Activated CD8-positive, alpha-beta memory T cell treated with anti-CD3 and anti-CD28 coated beads, Interleukin-2, amount 10 ng/mL, durations not matched to agents 7 days and 5 days (primary cell): ENCODE measurements at places on chromosomes 3 and 15.

DNA sequence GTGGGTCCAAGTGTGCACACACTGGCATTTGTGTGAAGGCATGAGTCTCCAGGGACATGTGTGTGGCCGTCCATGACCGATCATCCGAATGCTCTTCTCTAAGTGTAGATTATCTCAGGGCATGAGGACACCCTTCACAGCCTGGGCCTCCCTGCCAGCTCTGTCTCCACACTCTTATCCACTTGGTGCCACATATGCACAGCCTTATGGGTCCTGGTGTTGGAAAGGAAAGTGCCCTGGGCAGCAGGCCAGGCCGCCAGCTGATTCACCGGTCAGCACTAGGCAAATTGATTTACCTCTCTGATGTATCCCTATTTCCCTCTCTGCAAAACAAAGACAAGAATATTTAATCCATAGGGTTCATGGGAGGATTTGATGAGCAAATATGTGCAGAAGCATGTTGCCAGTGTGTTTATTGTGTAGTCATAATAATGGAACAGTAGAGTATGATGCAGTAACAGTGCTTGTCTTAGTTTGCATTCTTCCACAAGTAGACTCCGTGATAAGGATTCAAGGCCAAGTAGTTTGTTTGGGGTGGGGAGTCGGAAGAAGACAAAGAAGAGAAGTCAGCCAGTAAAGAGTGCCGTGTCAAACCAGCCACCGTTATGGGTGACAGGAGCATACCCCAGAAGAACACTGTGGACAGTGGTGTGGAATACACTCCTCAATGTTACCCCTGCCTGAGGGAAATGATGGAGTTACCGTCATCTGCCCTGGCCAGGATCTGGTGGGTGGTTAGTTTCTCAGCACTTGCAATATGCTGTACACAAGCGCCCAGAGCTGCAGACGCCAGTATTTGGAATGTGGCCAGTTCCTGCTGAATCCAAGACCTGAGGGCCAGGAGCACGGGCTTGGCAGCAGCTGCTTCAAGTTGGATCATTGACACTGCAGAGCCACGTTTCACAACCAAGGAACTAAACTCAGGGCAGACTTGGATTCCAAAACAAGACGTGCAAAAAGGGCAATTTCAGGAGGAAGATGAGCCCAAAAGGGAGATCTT is 85.1 kb downstream of the MTHFS start:
- no peak for DNase-seq

DNA sequence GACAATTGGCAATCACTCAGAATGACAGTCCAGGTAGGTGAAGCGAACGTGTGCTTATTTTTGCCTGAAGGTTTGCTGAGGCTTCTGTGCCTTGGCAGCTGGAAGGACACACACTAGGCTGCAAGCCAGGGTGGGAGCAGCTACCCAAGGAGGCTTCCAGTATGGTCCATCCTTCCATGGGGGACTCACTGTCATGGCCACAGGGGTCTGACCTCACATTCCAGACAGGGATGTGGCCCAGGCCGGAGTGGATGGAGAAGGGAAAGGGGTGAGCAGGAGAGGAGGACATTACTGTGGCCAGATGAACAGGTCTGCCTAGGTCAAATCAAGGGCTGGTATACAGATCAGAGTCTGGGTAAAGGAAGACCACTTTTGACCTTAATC is 247.7 kb downstream of the ADAMTS17 start:
- DNase-seq: peak; percentile 21

GRCh38 chr3:121545049-121545573 is 677 bp downstream of the POLQ start:
- DNase-seq: no peak

DNA sequence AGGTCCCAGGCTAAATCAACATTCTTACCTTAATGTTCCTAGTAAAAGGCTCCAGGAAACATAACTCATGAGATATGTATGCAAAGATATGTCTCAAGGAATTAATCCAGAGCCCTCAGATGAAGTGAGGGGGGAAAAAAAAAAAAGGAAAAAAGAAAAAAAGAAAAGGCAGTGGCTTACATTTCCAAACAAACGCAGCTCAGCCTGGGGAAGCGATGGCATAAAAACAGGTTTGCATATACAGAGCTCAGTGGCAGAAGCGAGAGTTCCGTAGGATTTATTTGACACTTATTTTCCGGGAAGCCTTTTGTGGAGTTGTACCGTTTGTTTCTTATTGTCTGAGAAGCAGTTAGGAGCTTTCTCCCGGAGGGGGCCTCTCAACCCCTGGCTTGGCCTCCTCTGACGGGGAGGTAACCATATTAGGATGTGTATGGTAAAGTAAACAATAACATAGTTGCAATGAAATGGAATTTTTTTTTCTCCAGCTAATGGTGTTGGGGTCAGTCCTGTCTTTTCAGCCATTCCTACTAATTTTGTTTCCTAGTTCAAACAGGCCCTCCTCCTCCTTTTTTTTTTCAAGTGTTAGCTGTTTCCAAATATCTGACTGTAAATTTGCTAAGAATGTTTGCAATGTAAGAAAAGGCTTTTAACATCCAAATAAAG is 338.6 kb downstream of the FOXP1 start:
- no peak for DNase-seq

- no peak for DNase-seq
Observed at GRCh38 chr15:71658827-71659729, 151.3 kb upstream of the NR2E3 start.

GRCh38 chr3:196754091-196754981 is 14.7 kb downstream of the PAK2 start:
- no peak for DNase-seq

GRCh38 chr3:59262076-59262498 is 212.3 kb upstream of the CFAP20DC start:
- no peak for DNase-seq

- DNase-seq: no peak
Observed at GRCh38 chr3:29427266-29428103, 146.6 kb downstream of the RBMS3 start.

GRCh38 chr15:60528530-60528929 is 49.6 kb upstream of the ICE2 start:
- no peak for DNase-seq

DNA sequence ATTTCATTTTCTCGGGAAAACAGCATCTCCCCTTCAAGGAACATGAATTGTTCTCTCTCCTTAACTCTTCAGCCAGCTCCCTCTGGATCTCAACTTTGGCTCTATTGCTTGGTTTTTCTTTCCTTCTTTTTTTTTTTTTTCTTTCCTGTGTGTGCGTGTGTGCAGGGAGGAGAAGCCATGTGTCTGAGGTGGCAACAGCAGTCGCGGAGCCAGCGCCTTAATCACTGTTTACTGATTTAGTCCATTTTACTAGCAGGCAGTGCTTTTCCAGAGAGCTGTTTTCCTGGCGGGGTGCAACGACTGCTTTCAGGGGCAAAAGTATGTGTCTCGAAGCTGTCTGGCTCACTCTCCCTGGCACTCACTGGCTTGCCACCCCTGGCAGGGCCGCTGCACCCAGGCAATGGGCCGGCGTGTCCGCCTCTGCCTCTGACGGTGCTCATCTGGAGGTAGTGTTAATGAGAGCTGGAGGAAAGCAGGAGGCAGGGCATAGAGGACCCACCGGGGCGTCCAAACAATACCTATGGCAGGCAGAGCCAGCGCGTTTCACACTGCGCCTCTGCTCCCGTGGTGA is 835.4 kb upstream of the NR2F2 start:
- DNase-seq: no peak

- DNase-seq: peak; percentile 55
Observed at GRCh38 chr15:101093958-101094357, 157.9 kb downstream of the CHSY1 start.

DNA sequence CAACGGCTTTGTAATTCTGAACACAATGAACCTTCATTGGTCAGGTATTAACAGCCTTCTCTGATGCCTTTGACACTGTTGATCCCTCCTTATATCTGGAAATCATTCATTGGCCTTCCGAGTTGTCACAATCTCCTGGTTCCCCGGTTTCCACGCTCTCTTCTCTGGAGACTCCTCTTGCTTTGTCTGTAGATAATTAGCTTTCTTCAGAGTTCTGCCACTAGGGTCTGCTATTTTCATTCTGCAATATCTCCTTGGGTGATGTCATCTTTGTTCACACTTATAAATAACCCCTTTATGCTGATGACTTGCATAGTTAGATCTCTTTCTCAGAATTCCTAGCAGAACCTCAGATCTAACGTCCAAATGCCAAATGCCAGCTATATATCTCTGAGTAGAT is 583.8 kb upstream of the ZNF717 start:
- DNase-seq: no peak

- no peak for DNase-seq
Observed at GRCh38 chr3:161043336-161044035, 61.7 kb downstream of the B3GALNT1 start.

DNA sequence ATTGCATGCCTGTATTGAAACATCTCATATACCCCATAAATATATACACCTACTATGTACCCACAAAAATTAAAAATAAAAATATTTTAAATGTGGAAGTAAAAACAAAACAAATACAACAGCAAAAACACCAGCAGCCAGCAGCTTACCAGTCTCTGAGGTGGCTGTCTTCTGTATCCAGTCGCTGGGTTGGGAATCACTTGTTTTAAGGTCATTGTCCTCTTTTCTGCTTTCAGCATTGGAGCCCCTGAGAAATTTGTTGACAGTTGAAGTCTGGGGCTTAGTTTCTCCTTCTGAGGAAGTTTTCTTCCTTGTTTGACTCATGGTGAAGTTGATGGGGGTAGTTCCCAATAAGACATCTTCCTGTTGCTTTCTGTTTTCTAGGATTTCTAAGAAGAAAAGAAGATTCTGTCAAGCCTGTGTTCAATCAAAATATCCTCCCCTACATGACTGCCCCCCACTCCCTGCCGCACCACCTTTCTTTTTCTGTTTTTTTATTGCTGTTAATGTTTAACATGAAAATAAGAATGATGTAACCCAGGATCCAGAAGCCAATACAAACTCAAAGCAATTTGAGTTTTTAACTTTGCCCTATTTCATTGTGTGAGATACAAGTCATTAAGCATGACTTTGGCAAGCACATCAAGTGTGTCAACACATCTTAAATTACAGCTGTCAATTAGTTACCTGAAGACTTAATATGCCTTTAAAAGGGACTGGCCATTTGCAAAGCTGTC is at the start of gene LRRC31:
Gene LRRC31 (minus strand): TSS at position 452 of the 737 bp plus-strand sequence. CDS start 128 bp downstream, at position 324.
- no peak for DNase-seq

DNA sequence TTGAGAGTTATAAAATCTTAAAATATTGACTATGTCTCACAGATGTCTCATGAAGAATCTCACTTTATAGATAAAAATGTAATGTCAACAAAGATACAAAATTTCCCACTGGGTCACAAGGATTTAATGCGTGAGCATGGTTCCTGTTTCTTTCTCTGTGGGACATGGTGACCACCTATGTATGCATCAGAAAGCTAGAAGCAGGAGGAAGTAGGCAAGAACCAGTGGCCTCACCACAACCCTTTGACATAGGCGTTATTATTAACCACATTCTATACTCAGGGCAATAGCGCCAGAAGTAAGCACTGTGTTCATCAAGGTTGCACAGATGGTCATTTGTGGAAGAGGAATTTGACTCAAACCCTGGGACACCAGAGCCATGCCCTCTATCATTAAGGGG is 11.7 kb upstream of the ADAMTS17 start:
- DNase-seq: no peak

- DNase-seq: no peak
Observed at GRCh38 chr15:27057904-27058645, 87.1 kb downstream of the GABRG3 start.

GRCh38 chr3:30933478-30934207 is 39.2 kb upstream of the GADL1 start:
- DNase-seq: no peak

GRCh38 chr3:179286331-179286730 is 35.4 kb upstream of the KCNMB3 start:
- DNase-seq: no peak

DNA sequence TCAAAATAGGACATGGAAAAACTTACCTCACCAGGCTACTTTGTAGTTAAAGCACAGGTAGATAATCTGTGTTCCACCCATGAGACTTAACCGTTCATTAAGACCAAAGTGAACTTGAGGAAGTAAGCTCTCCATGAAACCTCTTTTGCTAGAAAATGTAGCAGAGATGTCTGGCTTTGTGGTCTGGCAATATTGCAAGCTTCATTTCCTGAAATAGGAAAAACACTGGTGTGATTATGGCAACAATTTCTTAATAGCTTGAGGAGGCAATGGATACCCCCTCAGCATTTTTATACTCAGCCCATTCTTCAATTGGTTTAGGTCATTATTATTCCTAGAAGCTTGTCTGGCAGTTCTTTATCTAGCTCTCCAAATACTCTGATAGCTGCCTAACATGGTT is 957.3 kb downstream of the IGSF11 start:
- no peak for DNase-seq

DNA sequence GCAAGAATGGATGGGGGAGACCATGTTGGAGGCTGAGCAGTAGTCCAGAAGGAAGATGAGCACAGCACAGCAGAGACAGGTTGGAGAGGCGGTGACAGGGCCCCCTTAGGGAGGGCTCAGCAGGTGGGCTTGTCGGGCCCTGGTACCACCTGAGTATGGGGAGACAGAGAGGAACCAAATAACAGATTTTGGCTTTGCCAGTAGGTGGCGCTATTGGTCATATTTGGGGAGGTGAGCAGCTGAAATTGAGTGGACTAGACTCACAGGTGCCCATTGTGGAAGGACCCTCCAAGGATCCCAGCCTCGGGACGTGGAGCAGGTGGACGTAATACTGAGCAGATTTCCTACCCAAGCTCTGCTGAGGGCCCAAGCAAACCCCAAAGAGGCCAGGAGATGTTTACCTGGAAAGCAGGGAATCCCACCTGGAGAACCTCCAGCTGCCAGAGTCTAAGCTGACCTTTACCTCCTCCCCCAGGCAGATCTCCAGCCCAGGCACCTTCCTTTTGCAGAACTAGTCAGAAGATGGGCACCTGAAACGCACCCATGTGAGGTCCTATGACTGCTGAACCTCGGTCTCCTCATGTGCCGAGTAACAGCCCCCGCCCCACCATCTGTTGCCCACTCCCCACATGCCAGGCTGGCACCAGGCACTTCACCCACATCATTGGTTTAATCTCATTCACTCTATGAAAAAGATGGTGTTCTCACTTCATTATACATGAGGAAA is 24.6 kb upstream of the CORO2B start:
- peak; percentile 77 for DNase-seq

- no peak for DNase-seq
Observed at GRCh38 chr15:95644100-95644875, 686.2 kb upstream of the NR2F2 start.

GRCh38 chr3:16789344-16790120 is 95.2 kb upstream of the PLCL2 start:
- DNase-seq: no peak

GRCh38 chr3:42179110-42179725 is 86.8 kb downstream of the CCK start:
- DNase-seq: no peak

DNA sequence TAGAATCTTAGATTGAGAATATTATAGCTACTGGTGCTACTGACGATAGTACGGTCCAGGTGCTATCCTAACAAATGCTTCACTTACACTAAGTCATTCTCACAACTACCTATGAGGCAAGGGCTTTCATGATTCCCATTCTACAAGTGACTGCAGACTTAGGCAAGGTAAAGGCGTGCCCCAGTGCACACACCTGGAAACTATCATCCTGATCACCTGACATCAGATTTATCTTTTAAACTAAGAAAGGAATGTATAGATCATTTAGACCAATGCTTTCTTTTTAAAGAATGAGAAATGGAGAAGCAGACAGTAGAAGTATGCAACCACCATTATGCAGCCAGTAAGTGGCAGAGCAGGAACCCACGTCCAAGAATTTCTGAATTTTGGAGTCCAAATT is 59.2 kb upstream of the LRRN1 start:
- DNase-seq: no peak
